ENCODE measurements at places on chromosomes 3 and 15. TPM values are rescaled to one million over a fixed set of nuclear protein-coding genes. Genes with fewer than 3 reads are reported as not detected.

- peaks cover 3% of the 10 kb centered on the region for H3K36me3 ChIP-seq
- H3K4me1 ChIP-seq: peaks cover 6% of the 10 kb centered on the region
- H3K27me3 ChIP-seq: no peaks in the 10 kb centered on the region
Measured at GRCh38 chr3:195425849-195426248, 17.0 kb downstream of the ACAP2 start.

- peaks cover 16% of the 10 kb centered on the region for H3K27me3 ChIP-seq
- H3K4me1 ChIP-seq: no peaks in the 10 kb centered on the region
- H3K27ac ChIP-seq: no peak overlapping the region
- no peaks in the 10 kb centered on the region for H3K36me3 ChIP-seq
- H3K4me3 ChIP-seq: no peak overlapping the region
Measured at GRCh38 chr15:91282486-91282885, 182.4 kb downstream of the SV2B start.

DNA sequence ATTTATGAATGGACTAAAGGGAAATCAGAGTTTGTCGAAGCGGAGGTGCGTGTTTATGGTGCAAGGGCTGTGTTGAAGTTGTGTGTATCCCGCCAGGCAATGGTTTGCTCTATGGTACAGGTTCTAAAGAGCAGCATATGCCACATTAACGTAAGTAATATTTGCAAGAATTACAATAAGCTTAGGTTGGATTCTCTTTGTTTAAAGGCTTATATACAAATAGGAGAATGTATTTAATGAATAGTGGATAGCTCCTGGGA, 800 bp downstream of the EPHA3 start:
- peaks cover 43% of the 10 kb centered on the region for H3K27me3 ChIP-seq
- no peaks in the 10 kb centered on the region for H3K36me3 ChIP-seq
- no peak overlapping the region for H3K27ac ChIP-seq
- peak overlapping the region; percentile 90 for H3K4me3 ChIP-seq
- peaks cover 10% of the 10 kb centered on the region for H3K4me1 ChIP-seq

Gene LDHAL6B
- not detected for total RNA-seq

GRCh38 chr3:5332270-5332956, 144.9 kb downstream of the EDEM1 start:
- DNase-seq: no peak
- H3K4me3 ChIP-seq: no peak overlapping the region
- H3K27me3 ChIP-seq: peaks cover 3% of the 10 kb centered on the region
- peaks cover 13% of the 10 kb centered on the region for H3K4me1 ChIP-seq
- H3K36me3 ChIP-seq: peaks cover 3% of the 10 kb centered on the region

DNA sequence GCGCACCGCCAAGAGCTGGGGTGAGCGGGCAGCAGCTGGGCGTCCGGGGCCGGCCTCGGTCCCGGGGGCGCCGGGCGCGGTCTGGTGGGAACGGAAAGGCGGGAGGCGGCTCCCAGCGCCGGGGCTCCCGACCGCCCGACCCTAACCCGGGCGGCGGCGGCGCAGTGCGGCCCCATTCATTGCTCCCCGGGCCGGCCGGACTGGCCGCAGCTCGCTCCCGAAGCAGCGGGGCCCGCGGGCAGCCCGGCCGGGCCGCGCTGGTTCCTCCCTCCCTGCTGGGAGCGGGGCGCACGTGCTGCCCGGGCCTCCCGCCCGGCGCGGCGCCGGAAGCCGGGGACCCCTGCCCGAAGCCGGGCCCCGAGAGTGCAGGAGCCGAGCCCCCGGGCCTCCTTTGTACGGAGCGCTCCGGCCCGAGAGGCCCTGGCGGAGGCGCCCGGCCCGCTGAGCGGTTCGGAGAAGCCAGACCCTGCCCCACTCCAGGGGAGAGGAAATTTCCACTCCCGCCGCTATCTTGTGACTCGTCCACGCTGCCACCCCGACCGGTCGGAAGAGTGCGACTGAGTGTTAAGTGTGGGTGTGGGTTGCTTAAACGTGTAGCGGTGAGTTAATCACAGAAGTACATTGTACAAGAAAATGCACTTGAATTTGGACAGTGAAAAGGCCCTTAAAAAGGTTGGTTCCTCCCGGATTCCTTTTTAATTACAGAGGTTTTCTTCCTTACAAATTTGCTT, 613 bp downstream of the ATP1B3 start:
- H3K4me3 ChIP-seq: peak overlapping the region; percentile 92
- H3K4me1 ChIP-seq: peaks cover 20% of the 10 kb centered on the region
- H3K27ac ChIP-seq: peak overlapping the region; percentile 99

- peak overlapping the region; percentile 98 for H3K4me3 ChIP-seq
- H3K27ac ChIP-seq: no peak overlapping the region
- peaks cover 18% of the 10 kb centered on the region for H3K4me1 ChIP-seq
- H3K36me3 ChIP-seq: no peaks in the 10 kb centered on the region
Measured at GRCh38 chr3:52237657-52238172, 1.2 kb downstream of the TWF2 start.

Gene SCG5
- 127 TPM for total RNA-seq

- H3K27ac ChIP-seq: no peak overlapping the region
- DNase-seq: no peak
- peaks cover 13% of the 10 kb centered on the region for H3K27me3 ChIP-seq
- no peak overlapping the region for H3K4me3 ChIP-seq
Measured at GRCh38 chr3:133717424-133717823, 28.8 kb upstream of the TF start.

GRCh38 chr15:89937365-89938350, 24.9 kb upstream of the ARPIN start:
- H3K27me3 ChIP-seq: no peaks in the 10 kb centered on the region
- H3K27ac ChIP-seq: no peak overlapping the region
- H3K36me3 ChIP-seq: no peaks in the 10 kb centered on the region
- no peak overlapping the region for H3K4me3 ChIP-seq
- no peaks in the 10 kb centered on the region for H3K4me1 ChIP-seq
- DNase-seq: no peak

Gene OR5K2
- total RNA-seq: not detected

DNA sequence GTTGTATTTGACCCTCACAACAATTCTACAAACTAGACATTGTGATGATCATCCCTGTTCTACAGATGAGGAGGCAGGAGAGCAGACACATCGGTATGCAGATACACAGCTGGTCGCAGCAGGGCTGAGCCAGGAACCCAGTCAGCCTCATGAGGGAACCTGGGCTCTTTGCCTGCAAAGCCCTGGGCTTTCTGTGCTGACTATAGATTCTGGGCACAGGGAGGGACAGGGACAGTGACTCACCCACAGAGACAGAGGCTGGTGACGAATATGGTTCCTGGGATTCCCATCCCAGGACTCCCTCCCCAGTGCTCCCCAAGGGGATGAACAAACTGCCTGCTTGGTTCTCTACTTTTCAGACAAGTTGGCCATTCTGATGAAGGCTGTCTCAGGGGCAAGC, 3.8 kb upstream of the CAMP start:
- H3K4me3 ChIP-seq: no peak overlapping the region
- no peak for DNase-seq
- no peaks in the 10 kb centered on the region for H3K36me3 ChIP-seq

- peaks cover 9% of the 10 kb centered on the region for H3K36me3 ChIP-seq
- no peaks in the 10 kb centered on the region for H3K27me3 ChIP-seq
- no peak for DNase-seq
- H3K27ac ChIP-seq: no peak overlapping the region
Measured at GRCh38 chr15:59236394-59236793, 29.8 kb downstream of the LDHAL6B start.

Gene MCTP2
- 10.5 TPM for total RNA-seq

GRCh38 chr15:91336687-91337086, 236.6 kb downstream of the SV2B start:
- no peak for DNase-seq
- H3K27ac ChIP-seq: no peak overlapping the region
- no peak overlapping the region for H3K4me3 ChIP-seq
- no peaks in the 10 kb centered on the region for H3K36me3 ChIP-seq

Gene XCR1
- 13.9 TPM for total RNA-seq

DNA sequence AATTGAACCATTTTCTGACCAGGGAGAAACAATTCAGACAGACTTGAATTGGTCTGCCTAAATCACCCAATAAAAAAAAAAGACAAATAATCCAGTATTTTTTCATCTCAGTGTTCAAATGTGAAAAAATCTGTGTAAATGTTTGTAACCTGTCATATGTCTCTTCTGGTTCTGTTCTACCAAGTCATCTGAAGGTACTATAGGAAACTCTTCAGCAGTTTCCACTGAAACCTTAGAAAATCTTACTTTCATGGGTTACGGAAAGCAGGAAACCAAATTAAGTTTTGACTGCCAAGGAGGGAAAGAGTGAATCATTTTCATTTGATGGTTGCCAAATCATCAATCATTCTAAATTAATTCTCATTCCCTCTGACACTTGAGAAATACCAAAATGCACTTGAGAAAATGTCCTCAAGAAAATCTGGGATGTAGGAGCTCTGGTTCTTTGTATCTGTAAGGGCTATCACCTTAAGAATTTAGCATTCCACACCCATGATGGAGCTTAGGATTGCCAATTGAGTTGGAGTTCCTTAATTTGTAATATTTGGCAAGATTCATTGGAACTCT, 278.2 kb upstream of the KCNH8 start:
- no peak overlapping the region for H3K27ac ChIP-seq
- no peak overlapping the region for H3K4me3 ChIP-seq
- H3K36me3 ChIP-seq: no peaks in the 10 kb centered on the region
- no peak for DNase-seq
- H3K27me3 ChIP-seq: no peaks in the 10 kb centered on the region
- no peaks in the 10 kb centered on the region for H3K4me1 ChIP-seq

Gene PCSK6
- 6.5 TPM for total RNA-seq

DNA sequence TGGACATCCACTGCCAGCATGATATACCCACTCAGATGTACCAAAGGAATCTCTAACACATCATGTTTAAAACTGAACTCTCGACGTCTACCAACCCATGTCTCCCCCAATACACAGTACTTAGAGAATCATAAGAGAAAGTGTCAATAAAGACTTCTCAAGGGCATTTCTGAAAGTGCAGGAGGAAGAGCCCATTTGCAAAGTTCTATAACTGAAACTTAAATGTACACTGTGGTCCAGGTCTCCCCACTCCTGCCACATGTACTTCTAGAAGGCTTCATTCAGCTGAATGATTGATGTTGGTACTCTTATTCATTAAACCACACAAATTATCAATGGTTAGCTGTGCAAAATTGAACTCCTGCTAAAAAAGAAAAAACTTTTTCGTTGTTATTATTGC, 31.8 kb downstream of the HERC1 start:
- no peak for DNase-seq
- no peaks in the 10 kb centered on the region for H3K27me3 ChIP-seq
- peaks cover 45% of the 10 kb centered on the region for H3K4me1 ChIP-seq
- no peak overlapping the region for H3K27ac ChIP-seq
- H3K4me3 ChIP-seq: no peak overlapping the region

DNA sequence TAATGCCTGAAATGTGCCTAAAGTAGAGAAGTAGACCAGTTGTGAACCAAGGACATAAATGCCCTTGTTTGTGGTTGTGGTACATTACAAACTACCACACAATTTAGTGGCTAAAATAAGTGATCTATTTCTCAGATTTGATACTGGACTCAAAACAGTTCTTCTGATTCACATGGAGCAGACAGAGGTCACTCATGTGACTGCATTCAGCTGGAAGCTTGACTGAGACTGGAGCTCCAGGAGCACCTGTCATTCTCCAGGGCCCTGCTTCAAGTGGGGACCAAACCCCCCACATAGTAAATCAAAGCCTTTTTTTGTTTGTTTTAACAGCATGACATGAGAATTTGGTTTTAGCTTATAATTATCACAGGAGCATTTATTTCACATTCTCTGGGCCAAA, 301.2 kb downstream of the OXSM start:
- peaks cover 7% of the 10 kb centered on the region for H3K36me3 ChIP-seq
- DNase-seq: no peak
- no peak overlapping the region for H3K4me3 ChIP-seq
- H3K27ac ChIP-seq: no peak overlapping the region
- no peaks in the 10 kb centered on the region for H3K27me3 ChIP-seq

- H3K27me3 ChIP-seq: peaks cover 10% of the 10 kb centered on the region
- H3K4me3 ChIP-seq: no peak overlapping the region
- no peaks in the 10 kb centered on the region for H3K36me3 ChIP-seq
- peak; percentile 96 for DNase-seq
- peaks cover 4% of the 10 kb centered on the region for H3K4me1 ChIP-seq
- H3K27ac ChIP-seq: no peak overlapping the region
Measured at GRCh38 chr15:45198337-45199135, 10.8 kb upstream of the SHF start.

Gene IFT80
- total RNA-seq: 40.8 TPM
